ENCODE measurements at places on chromosomes 2 and 18.

DNA sequence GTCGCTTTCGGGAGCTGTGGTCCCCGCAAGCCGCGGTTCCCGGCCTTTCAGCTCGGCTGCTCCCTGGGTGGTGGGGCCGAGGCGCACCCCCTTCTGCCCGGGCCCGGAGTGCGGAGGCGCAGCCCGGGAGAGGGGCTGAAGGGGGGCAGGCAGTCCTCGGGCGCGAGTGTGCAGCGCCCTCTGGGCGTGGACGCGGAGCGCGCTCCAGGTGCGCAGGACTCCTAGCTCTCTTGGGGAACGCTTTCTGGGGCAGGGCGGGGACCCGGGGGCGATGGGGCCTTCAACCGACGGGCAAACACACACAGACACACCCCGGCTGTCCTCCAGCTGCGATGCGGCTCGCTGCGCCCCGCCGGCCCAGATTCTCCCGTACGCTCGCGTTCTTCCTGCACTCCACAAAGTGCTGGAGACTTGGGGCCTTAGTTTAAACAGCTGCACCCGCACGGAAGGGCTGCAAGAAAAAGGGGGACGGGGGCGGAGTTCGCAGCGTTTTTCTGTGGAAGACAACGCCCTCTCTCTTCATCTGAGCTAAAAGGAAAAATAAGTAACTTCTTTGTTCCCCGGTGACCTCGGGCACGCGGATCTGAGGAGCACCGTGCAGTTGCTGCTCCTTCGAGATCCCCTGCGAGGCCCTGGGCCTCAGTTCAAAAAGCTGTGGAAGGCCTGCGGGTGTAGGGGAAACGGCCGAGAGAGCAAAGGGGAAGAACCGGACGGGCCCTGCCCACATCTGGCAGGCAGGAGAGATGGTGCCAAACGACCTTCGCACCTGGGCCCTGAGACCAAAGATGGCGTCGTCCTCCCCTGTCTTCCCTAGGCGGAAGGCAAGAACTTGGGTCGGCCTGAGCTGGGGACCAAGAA, 593 bp upstream of the SDC1 start:
- peak; percentile 80 for DNase-seq

- no peak for DNase-seq
Observed at GRCh38 chr2:239902749-239903201, 122.4 kb downstream of the NDUFA10 start.

- DNase-seq = no peak
Observed at GRCh38 chr2:71678874-71679273, 225.5 kb downstream of the DYSF start.

DNA sequence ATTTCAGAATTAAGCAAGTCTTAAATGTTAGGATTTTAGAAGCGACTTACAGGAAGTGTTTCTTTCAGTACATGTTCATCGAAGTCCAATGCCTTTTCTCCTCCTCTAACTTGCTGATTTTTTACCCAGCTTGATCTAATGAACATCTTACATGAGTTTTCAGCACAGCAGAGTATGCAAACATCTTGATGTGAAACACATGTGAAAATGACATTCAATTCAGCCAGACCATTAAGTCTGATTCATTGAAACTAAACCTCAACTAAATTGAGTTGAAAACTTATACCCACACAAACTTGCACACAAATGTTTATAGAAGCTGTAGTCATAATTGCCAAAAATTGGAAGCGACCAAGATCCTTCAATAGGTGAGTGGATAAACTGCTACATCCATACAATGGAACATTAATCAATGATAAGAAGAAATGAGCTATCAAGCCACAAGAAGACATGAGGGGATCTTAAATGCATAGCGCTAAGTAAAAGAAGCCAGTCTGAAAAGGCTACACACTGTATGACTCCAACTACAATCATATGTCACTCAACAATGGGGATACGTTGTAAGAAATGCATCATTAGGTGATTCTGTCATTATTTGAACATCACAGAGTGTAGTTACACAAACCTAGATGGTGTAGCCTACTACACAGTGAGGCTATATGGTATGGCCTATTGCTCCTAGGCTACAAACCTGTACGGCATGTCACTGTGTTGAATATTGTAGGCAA, 18.5 kb downstream of the PSTPIP2 start:
- no peak for DNase-seq

DNA sequence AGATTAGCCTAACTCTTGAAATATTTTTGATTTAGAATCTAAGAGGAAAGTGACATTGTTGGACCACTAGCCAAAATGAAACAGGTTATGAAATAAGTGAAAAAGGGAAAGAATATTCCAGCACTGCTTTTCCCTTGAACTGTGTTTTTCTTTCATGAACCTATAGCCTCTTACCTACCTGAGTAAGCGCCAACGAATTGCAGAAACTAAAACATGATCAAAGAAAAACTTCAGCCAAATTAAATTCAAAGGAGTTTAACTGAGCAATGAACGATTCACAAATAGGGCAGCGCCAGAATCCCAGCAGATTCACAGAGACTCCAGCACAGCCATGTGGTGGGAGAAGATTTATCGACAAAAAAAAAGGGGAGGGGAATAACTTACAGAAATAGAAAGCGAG, 518.6 kb downstream of the PIK3C3 start:
- DNase-seq = no peak

DNA sequence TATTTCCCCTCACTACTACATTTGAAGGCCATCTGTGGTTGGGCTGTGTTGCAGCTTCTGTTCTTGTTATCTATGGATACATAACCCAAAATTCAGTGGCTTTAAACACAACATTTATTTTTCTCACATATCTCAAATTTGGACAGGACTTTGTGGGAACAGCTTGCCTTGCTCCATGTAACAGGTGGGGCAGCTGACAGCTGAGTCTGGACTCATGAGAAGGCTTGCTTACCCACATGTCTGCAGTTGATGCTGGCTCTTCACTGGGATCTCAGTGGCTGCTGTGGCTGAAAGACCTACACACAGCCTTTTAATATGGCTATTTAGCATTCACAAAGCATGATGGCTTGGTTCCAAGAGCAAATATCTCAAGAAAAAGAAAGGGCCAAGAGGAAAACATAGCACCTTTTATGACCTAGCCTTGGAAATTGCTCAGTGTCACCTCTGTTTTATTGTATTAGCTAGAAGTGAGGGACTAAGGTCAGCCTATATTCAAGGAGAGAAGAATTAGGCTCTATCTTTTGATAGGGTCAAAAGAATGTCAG, 296.8 kb upstream of the ZNF521 start:
- DNase-seq = no peak

GRCh38 chr2:70826696-70827350, 6.4 kb upstream of the CLEC4F start:
- DNase-seq = no peak

- DNase-seq = no peak
Observed at GRCh38 chr2:128277961-128278681, 40.5 kb downstream of the HS6ST1 start.

Data from HuH-7 (cell line).